Stimulated activated CD4-positive, alpha-beta T cell treated with anti-CD3 and anti-CD28 coated beads, Interleukin-4, amount 100 ng/mL, for 1 hour (primary cell): ENCODE measurements at places on chromosomes 12 and 14.

DNA sequence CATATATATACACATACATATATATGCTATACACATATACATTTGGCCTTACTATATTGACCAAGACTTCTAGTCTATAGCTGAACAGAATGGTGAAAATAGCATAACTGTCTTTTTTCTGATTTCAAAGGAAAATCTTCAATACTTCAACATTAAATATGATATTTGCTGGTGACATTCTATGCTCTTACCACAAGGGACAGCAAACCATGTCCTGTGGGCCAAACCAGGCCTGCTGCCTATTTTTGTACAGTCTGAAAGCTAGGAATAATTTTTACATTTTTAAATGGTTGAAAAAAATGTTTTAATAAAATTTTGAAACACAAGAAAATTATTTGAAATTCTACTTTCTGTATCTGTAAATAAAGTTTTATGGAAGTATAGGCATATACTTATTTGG lies 63.6 kb downstream of the EML5 start:
- DNase-seq, result no peak

DNA sequence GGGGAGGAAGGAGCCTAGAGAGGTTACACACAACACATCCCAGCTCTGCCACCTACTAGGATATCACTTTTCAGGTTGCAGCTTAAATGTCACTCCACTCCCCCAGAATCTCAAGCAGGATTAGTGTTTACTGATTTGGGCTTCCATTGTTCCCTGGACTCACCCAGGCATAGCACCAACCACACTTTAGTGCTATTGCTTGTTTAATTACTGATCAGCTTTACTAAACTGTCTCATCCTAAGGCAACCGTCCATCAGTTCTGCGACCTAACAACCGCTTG lies 6.1 kb upstream of the KRT18 start:
- DNase-seq, result no peak

DNA sequence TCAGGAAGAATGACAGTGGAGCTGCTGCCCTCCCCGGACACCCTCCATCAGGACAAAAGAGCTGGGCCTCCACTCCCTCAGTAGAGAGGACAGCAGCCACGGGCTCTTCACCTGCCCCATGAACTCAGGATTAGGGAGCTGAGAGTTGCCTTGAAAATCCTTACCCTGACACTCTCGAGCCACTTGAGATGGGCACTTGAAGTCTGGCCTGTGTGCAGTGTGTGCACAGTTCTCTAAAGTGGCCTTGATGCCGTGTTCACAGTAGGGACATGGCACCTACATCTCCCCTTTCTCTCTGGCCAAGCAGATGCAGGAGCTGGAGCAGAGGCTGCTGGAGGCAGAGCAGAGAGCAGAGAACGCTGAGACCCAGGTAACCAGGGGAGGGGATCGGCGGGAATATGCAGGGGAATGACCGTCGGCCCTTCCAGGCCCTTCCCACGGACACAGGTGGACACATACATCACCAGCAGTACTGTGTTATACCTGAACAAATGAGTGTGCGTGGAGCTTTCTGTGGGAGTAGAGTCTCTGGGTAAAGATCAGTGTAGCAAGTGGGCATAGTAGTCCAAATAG lies 22.5 kb downstream of the PLEKHH1 start:
- DNase-seq, result no peak

DNA sequence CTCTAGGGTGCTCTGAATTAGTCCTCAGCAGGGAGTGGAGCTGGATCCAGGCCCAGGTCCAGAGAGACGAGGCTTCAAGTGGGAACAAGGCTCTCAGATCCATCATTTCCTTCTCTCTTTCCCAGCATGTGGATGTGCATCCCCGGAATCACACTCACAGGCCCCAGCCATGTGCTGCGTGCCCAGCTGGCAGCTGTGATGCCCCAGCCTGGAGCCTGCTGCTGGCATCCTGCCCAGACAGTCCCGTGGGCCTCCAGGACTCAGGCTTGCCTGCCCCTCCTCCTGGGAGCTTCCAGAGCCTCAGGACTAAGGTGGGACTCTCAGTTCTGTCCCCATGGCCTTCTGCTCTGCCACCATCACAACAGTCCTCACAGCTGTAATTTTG lies 6.2 kb upstream of the KRT84 start:
- DNase-seq, result no peak
